CD4-positive, alpha-beta T cell (primary cell): ENCODE measurements at places on chromosomes 4 and X.

DNA sequence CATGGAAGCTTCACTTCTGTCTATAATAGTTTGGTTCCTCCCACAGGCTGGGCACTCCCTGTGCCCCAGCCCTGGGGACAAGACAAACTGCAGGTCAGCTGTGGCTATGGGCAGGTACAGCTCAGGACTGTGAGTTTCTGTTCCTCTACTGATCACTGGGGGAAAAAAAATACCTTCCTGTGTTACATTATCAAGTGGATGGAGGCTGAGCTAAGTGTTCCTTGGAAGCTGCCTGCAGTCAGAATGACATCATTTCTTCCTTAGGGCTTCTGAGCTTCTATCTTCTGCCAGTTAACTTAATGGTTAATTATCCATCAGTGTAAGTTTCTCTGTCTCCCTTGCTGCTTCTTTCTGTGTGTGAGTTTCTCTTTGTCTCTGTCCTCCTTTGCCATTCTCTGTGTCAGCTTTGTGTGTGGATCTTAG lies 4.6 kb downstream of the RAB33A start:
- no peak for DNase-seq

GRCh38 chr4:127623797-127624083 lies 9.0 kb upstream of the INTU start:
- DNase-seq = no peak

- no peak for DNase-seq
Observed at GRCh38 chr4:52651996-52652672, 7.0 kb downstream of the USP46 start.

DNA sequence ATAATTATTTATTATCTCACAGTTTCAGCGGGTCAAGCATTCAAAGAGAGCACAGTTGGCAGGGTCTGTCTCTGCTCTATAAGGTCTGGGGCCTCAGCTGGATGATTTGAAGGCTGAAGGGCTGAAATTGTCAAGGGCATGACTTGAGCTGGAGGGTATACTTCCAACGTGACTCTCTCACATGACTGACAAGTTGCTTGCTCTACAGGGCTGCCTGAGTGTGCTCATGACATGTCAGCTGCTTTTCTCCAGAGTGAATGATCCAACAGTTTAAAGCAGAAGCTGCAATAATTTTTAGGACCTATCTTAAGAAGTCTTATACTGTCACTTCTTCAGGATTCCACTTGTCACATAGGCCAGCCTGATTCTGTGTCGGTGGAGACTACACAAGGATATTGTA lies 51.2 kb downstream of the TIGD2 start:
- no peak for DNase-seq

GRCh38 chr4:5654791-5655190 lies 53.6 kb downstream of the EVC2 start:
- no peak for DNase-seq

DNA sequence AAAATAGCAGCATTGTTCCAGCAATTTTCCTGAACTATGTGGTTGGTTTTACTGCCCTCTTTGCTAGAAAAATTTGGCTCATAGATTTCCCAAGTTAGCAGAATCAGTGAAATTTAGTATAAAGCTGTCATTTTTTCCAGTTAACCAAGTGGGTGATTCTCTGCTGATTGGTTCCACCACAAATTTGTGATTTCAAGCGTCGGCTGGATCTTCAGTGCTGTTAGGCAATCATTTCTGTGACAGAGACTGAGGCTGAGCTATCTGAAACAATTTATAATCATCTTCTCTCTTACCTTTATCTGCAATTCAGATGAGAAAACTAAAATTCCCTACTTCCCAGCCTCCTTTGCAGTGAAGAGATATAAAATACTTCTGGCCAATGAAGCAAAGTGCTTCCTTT lies 68.6 kb upstream of the OTUD4 start:
- DNase-seq = no peak

- no peak for DNase-seq
Observed at GRCh38 chr4:57351731-57352130, 241.5 kb upstream of the IGFBP7 start.

DNA sequence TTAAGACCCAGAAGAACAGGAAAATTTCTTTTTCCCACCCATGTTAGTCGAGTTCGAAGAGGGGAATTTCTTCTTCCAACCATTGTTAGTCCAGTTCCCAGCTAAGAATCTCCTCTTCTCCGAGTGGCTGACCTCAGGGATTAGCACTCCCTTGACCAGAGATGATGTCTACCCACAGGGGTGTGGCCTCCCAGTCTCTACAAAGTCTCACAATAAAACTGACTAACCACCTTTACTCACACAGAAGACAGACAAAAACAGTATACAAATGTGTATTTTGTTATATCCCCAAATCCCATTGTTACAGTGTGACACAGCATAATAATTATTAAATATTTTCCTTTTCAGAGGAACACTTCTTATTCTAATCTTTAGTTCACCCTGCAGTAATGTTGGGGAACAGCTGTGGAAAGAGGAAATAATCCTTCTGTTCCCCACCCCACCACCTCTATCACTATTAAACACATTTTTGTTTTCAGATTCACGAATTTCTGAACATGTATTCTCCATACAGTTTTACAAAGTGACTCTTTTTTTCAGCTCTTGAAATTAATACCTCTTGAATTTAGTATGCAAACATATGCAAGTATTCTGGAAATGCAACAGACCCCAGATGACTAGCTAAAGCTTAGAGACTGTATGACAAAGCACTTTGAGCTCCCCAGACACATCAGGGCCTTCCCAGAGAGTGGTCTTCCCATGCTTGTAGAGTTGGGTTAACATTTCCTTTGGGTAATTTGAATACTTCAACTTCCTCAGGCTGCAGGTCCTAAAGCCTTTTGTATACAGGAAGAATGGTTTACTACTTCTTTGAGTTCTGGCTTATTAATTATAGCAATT lies 62.5 kb upstream of the NFKB1 start:
- no peak for DNase-seq

GRCh38 chr4:71293705-71294104 lies 45.1 kb upstream of the SLC4A4 start:
- no peak for DNase-seq

- DNase-seq = no peak
Observed at GRCh38 chr4:163284304-163284703, 48.1 kb downstream of the NPY1R start.

DNA sequence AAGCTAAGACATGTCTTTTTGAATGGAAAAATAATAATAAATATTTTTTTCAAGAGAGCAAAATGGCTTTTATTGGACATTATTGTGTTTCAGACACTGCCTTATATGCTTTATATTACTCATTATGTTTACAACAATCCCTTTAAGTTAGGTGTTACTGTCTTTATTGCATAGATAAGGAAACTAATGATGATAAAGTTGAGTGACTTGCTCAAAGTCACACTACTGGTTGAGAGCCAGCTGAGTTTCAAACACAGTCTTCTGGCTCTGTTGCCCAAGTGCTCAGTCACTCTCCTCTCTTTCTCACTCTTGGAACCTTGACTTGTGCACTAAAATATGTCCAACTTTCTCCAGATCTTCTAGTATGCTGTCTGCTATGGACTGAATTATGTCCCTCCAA lies 71.5 kb upstream of the SLC39A8 start:
- no peak for DNase-seq

DNA sequence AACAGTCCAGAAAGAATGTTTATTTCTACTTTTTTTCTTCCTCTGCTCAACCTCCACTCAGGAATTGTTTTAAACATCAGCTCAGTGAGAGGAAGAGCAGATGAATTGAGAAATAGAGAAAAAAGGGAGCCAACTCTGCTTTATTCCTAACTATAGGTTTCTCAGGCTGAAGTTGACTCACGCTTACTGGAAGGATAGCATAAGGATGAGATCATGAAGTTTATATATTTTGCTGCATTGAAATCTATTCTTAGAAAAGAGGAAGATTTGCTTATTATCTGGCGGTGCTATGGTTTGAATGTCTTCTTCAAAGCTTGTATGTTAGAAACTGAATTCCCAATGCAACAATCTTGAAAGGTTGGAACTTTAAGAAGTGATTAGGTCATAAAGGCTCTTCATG lies 1673.4 kb upstream of the PCDH7 start:
- no peak for DNase-seq

DNA sequence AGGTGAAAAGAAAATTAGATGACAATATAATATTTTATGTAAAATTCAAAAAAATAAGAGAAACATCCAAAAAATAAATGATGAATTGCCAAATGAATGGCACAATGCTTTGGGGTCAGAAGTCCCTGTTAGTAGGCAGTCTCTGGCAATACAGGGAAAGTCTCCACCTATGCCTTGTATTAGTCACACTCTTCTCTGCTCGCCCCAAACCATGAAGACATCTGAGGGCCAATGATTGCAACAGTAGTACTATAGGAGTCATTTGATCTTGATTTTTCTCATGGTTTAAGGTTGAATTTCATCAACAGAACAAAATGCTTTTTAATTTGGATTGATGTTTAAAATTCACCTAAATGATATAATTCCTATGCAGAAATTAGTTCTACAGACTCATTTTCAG lies 3.9 kb upstream of the PRSS12 start:
- no peak for DNase-seq

DNA sequence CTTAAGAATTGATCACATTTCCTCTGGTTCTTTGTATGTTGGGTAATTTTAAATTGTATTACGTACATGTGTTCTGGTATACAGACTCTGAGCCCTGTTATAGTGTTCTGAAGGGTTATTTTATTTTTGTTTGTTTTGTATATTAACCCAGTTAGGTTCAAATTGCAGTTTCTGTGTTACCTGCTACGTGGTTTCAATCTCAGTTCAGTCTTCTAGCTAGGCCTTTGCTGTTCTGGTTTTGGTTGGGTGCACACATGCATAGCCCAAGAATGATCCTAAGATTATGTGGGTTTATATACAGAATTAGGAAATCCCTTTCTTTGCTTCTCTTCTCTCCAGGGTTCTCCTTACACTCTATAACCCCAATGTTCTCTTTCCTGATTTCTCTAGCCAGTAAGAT lies 161.0 kb downstream of the PPP1R2C start:
- no peak for DNase-seq

- DNase-seq = no peak
Observed at GRCh38 chr4:113744667-113745240, 16.8 kb downstream of the CAMK2D start.

DNA sequence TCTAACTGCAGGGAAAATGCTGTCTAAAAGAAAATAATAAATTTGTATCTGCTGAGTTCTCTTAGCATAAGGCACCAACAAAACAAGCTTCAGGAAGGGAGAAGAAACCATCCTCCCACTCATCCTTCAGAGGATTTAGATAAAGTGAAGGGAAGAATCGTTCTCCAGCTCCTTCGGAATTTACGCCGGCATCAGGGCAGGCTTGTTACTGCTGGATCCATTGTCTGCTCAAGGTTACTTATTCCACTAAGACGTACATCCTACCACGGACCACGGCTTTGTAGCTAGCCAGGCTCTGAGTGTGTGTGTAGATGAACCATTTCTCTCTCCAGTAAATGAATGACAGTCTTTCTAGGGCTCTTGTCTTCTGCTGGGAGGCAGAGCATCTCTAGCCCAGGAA lies 60.4 kb downstream of the HAND2 start:
- no peak for DNase-seq

- no peak for DNase-seq
Observed at GRCh38 chr4:1985294-1985693, 23.5 kb downstream of the NELFA start.

- DNase-seq = no peak
Observed at GRCh38 chr4:133178956-133179355, 29.9 kb downstream of the PCDH10 start.

- no peak for DNase-seq
Observed at GRCh38 chr4:83172371-83172770, 57.8 kb upstream of the PLAC8 start.

DNA sequence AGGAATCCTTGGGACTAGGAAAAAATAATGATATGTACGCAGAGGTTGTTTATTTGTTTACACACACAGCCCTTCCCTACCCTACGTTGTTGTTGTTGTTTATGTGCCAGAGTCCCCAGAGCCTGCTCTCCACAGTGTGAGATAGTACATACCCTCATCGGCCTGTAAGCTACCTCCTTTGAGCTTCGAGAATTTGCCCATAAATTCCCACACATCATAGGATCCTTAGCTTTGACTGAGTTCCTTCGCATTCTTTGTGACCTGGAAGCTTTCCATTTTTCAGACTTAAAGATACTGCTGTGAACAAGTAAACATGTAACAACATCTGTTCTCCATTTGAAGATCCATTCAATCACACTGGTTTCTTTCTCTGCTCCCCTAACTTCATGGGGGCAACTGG lies 114.5 kb downstream of the IRF2 start:
- no peak for DNase-seq

DNA sequence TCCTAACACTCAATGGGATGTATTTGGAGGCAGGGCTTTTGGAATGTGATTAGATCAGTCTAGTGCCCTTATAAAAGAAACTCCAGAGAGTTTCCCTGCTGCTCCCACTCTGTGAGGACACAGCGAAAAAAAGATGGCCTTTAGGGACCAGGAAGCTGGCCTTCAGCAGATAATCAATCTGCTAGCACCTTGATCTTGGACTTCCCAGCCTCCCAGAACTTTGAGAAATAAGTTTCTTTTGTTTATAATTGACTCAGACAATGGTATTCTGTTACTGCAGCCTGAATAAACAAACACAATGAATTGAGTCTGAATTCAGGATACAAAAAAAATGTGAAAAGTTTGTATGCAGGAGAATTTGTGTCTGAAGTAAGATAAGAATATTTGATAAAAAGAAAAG lies 842.1 kb downstream of the FSTL5 start:
- no peak for DNase-seq

- DNase-seq = no peak
Observed at GRCh38 chrX:153653556-153653955, 6.6 kb downstream of the DUSP9 start.

DNA sequence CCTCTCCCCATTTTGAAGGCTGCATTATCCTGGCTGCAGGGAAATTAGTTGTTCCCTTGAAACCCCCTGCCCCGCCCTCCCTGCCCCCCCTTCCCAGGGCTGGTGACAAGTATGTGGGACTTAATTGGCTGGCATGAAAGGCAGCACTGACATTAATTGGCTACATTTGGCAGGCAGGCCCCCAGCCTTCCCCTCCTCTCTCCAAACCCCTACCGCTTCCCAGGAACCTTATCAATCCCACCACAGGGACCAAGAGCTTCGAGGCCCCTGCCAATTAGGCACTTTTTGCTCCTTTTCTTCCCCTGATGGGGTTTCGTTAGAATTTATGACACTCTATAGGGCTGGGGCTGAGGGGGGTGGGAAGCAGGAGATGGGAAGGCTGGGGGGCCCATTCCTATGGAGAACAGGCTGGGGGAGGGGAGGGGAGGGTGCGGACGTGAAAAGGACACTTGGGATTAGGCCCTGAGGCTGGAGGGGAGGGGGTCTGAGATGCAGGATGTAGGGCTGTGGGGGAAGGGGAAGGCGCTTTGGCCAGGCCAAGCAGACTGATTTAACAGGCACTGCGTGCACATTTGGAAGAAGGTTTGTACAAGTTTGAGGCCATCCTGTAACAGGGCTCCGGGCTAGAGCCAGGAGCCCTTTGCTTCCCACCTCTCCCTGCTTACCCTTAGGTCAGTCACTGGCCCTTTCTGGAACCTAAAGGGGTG lies 52.2 kb downstream of the EFNB1 start:
- DNase-seq = no peak

DNA sequence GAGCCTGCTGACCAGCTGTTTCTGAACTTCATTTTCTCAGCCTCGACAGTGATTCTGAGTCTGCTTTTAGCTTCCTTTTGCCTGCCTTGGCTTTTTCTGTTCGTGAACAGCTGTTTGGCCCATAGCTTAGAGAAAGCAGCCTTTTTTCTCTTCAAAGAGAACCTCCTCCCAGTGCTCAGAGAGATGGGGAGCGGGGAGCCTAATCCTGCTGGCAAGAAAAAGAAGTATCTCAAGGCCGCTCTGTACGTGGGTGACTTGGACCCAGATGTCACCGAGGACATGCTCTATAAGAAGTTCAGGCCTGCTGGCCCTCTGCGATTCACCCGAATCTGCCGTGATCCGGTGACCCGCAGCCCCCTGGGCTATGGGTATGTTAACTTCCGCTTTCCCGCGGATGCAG lies 756 bp downstream of the PABPC5 start:
- no peak for DNase-seq
